ENCODE measurements at places on chromosomes 4 and X. TPM values are rescaled to one million over a fixed set of nuclear protein-coding genes. Genes with fewer than 3 reads are reported as not detected.

DNA sequence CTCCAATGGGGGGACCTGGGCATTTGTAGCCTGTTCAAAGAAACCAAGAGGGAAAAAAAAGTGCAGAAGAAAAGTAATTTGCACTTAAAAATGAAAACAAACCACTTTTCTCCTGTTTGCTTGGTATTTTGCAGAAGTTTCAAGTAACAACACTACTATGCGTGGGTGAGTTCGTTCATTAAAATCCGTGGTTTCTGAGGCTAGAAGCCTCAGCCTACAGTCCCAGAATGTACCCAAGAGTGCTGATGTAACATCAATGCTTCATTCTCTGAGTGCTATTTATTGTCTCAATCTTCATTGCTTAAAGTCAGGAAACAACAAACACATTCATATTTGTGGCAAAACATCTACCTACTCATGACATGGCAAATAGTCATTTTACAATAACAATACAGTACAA lies 29.2 kb downstream of the LGI2 start:
- DNase-seq, result no peak

DNA sequence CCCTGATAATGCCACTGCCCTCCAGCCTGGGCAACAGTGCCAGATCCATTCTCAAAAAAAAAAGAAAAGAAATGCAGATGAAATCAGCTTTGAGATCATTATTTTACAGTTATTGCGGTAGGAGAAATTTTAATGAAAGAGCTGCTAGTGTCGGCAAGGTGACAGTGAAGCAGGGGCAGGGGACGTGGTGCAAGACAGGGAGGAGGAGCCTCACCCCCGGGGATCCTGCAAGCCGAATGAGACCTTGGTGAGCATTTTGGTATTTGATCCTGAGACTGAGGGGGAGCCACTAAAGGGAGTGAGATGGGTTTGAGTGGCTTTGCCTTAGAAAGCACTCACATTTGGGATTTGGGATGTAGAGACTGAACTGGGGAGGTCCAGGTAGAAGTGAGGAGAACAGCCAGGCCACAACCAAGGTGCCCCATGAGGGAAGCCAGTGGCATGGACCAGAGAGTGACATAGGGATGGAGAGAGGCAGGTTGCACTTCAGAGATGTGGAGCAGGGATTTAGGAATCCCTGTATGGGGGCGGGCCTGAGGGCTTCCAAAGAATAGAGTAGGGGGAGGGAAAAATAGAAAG lies 23.6 kb downstream of the RBM10 start:
- no peak for DNase-seq

GRCh38 chr4:180827232-180828009 lies 1415.8 kb upstream of the TENM3 start:
- no peak for DNase-seq

The FAAH2 gene
- 13.9 TPM for total RNA-seq

All from liver (tissue), 10 donors.